MCF 10A (cell line): ENCODE measurements at places on chromosomes 6 and 20.

- DNase-seq: no peak
Observed at GRCh38 chr6:146634022-146634421, 35.2 kb downstream of the ADGB start.

- no peak for DNase-seq
Observed at GRCh38 chr6:159376516-159377158, 207.4 kb downstream of the FNDC1 start.

GRCh38 chr6:33314943-33315792 is 1.3 kb upstream of the TAPBP start:
- DNase-seq: peak; percentile 16

- DNase-seq: no peak
Observed at GRCh38 chr20:33362898-33363297, 38.4 kb downstream of the CDK5RAP1 start.
